CD4-positive, alpha-beta T cell treated with Interleukin-10 for 1 hour (primary cell): ENCODE measurements at places on chromosomes 2 and 18.

DNA sequence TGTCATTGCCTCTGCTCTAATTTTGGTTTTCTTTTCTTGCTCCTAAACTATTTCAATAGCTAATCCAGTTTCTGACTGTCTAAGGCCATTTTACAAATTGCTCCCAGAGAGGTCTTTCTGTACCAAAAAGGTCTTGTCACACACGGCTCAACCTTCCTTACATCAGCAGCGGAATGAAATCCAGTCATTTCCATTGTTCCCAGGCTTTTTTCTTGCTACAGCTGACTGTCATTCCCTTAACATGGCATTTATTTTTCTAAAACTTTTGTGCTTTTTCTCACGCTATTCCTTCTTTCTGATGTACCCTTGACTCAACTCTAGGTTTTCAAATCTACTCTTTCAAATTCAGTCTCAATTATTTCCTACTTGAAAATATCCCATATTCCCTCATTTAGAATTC is 24.3 kb downstream of the FAM171B start:
- no peak for DNase-seq

DNA sequence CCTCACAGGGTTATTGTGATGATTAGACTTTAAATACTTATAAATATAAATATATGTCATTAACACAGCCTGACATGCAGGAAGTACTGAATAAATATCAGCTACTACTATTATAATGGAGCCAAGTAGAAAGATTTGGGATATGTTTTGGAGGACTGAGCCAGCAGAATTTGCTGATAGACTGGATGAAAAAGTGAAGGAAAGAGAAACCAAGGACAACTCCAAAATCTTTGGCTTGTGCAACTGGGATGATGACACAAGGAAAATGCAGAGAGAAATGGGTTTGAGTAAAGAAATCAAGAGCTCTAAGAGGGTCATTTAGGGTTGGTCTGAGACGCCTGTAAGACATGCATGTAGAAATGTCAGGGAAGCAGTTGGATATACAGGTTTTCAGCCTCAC is 15.6 kb downstream of the ADD2 start:
- no peak for DNase-seq

DNA sequence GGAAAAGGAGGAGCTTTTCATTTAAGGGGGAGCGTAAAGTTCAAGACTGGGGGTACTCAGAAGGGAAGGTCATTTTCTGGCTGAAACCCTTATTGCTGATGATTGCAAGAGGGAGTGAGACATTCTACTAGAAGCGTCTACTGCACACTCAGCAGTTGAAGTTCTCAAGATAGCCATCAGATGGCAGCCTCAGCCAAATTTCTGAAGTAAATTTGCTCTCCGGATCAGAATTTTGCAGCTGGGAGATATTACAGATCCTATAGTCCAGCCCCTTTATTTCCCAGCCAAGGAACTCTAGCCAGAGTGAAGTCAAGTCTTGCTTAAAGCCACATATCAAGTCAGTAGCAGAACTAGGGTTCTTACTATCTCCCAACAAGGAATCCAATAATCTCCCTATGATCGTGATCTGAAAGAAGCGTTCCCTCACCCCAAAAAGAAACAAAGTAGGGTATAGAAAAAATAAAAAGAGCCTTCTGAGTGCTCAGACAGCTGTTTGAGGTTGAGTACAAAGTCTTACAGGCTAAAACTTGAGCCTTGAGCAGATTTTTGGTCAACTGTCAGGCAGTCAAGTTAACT is 24.0 kb downstream of the RAX start:
- peak; percentile 23 for DNase-seq

DNA sequence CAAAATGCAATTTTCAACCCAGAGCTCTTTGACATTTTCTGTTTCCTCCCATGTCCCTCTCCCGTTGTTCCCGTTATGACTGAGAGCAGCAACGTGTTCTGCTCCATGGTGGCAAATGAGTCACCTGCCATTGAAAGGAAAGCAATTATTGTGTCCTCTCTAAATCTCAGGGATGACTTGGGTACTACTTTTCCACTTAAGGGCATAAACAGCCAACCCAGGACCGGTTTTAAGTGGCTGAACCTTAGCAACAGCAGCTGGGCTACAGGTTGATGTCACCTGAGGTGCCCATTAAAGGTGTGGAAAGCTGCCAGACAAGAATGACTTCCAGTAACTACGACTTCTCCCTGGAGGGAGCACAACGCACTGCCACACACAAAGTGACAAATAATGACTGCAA is 236.8 kb downstream of the NCKAP5 start:
- no peak for DNase-seq

DNA sequence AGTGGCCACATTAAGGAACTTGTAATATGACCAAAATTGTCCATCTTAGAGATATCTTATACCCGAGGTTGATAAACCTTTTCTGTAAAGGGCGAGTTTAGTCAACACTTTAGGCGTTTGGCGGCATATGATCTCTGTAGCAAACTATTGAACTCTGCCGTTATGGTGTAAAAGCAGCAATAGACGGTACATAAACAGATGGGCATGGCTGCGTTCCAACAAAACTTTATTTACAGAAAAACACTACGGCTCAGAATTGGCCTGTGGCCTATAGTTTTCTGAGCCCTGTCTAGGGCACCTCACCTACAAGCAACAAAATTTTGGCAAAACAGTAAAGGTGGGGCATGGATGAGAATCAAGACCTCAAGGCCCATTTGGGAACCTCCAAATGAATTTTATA is 121.9 kb upstream of the HAAO start:
- DNase-seq = no peak

DNA sequence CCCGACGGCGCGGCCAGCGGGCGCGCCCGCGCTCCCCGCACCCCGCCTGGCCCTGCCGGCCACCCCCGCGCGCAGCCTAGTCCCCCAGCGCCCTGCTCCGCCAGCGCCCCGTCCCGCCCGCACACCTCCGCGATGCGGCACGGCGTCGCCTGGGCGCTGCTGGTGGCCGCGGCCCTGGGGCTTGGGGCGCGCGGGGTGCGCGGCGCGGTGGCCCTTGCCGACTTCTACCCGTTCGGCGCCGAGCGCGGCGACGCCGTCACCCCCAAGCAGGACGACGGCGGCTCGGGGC is 232 bp downstream of the SNED1 start:
- no peak for DNase-seq

DNA sequence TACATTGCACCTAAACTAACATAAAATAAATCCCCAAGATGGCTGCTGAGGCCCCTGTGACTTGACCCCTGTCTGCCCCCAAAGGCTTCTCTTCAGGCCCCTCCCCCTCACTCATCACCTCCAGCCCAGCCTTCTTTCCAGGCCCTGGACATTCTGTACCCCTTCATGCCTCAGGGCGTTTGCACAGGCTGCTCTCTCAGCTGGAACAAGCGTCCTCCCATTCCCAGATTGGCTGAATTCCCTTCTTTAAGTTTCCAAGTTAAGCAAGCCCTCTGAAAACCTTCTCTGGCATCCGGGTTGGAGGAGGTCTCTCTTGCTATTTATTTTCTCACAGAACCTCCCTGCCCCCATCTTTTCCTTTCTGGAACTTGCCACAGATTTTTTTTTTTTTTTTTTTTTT is 165.2 kb upstream of the BCL2L11 start:
- DNase-seq = no peak

GRCh38 chr2:203744091-203744490 is 37.7 kb downstream of the CD28 start:
- DNase-seq = no peak

GRCh38 chr2:151363709-151364108 is 6.3 kb downstream of the TNFAIP6 start:
- DNase-seq = peak; percentile 3

- DNase-seq = no peak
Observed at GRCh38 chr2:60885683-60886082, 4.3 kb downstream of the REL start.

- DNase-seq = no peak
Observed at GRCh38 chr2:48043131-48043700, 136.9 kb upstream of the FBXO11 start.

DNA sequence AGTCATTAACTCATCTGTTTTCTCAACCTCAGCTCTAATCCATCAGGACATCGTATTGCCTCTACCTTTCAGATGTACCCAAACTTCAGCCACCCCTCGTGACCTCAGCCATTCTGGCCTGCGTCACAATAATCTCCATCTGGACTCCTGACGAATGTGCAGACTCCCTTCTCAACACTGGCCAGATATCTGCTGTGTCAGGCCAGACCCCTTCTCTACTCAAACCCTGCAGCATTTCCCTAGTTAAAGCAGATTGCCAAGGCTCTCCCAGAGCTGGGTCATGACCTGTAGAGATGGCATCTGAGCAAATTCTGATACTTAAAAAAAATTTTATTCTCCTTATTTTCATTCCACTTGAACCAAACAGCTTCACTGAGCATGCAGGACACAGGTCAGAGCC is 69.5 kb upstream of the TMEM18 start:
- no peak for DNase-seq

- no peak for DNase-seq
Observed at GRCh38 chr2:212097001-212097400, 441.6 kb downstream of the ERBB4 start.

- DNase-seq = no peak
Observed at GRCh38 chr2:75489721-75490120, 71.0 kb downstream of the EVA1A start.

- no peak for DNase-seq
Observed at GRCh38 chr2:212021947-212022346, 516.7 kb downstream of the ERBB4 start.

GRCh38 chr2:108978709-108979111 is 10.3 kb downstream of the EDAR start:
- no peak for DNase-seq

DNA sequence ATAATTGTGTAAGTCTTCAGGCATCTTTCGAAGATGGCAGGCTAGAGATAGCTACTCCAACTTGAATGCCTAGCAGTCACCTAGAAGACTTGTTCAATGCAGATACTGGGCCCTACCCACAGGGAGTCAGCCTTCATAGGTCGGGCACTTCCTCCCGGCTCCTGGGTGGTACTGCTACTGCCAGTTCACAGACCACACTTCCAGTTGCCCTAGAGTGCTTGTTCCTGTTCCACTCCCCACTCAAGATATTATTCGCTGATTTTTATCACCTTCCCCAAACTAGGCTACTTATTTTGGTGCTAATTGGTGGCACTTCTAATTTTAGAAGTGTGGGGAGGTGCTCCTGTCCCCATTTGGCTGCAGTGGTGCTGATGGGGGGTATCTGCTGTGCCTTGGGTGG is 34.2 kb downstream of the INPP4A start:
- DNase-seq = peak; percentile 49

GRCh38 chr18:28078298-28078697 is 98.6 kb downstream of the CDH2 start:
- no peak for DNase-seq

DNA sequence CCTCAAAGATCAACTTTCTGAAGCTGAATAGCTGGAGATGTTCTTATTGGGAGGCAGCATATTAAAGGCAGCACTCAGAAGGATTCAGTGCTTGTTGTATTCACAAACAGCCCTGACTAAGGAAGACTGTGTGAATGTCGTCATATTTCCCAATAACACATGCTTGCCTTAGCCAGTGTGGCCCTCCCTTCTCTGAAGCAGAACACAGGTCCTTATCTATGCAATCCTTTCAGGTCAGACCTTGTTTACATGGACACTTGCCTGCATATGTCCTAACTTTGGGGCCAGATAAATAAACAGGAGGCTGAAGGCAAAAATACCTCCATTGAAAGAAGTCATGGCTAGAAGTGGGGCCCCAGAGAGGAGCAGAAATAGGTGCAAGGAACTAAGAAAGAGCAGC is 97.2 kb downstream of the SLC4A3 start:
- DNase-seq = no peak

DNA sequence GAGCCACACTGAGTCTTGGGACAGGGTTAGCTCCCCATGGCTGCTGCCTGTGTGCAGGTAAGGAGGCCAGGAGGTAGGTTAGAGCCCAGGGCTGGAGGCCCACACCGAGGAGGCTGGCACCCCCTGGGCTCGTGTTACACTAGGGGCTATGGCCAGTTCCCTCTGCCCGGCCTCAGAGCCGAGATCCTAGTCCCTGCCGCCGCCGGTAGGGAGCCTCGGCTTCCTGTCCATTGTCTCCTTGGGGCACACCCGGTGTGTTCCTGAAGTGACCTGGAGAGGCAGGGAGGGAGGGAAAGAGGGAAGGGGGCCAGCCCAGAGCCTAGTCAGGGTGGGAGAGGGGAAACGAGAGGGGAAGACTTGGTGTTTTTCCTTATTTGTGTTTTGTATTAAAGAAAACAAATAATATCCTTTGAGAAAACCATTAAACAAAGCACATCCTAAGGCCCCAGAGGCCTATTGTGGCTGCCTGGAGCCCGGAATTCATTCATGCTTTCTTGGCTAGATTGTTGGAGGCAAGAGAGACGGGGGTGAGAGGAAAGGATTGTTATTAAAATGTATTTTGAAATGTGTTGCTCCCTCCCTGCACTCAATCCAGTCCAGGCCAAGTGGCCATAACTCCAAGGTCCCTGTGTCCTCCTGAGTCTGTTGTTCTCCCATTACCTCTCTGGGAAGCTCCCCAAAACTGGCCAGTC is 170.7 kb downstream of the CTIF start:
- no peak for DNase-seq

GRCh38 chr2:31082002-31082401 is 56.2 kb downstream of the GALNT14 start:
- DNase-seq = no peak

DNA sequence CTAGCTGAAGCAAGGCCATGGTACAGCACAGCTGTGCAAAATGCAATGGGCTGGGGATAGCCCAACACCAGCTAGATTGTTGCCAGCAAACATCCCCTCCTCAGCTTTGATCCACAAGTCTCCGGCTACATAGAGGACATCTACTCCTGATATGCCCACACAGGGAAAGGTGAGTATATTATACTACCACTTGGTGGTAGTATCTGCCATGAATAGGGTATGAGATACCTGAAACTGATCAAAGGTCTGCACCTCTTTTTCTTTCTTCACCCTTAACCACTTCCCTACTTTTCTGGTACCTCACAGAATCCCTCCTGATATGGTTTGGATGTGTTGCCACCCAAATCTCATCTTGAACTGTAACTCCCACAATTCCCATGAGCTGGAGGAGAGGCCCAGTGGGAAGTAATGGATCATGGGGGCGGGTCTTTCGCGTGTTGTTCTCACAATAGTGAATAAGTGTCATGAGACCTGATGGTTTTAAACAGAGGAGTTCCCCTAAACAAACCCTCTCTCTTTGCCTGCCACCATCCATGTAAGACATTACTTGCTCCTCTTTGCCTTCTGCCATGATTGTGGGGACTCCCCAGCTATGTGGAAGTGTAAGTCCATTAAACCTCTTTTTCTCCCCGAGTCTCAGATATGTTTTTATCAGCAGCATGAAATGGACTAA is 279.6 kb downstream of the TXNL1 start:
- no peak for DNase-seq

DNA sequence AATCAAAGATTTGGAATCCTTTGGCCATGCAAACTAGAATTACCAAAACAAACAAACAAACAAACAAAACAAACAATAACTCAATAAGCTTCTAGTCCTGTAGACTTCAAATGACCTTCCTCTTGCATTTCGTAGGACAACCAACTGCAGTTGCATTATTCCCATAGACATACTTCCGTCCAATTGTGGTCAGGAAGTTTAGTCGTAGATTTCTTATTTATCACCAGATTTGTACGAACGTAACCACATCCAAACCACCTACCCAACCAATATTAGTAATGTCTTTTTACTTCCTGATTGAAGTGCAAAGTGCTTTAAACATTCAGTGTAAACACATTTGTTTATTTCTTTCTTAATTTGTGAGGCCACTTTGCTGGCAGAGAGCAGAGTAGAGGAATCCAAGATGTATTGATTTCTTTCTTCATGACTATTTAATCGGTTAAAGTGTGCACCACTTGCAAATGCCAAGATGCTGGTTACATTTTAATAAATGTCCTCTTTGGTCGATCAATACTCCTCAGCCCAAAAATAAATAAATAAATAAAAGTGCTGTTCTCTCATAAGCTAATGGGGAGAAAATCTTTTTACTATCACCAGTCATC is 1745.6 kb upstream of the CELF4 start:
- DNase-seq = no peak

GRCh38 chr18:56843241-56843640 is 192.1 kb downstream of the WDR7 start:
- DNase-seq = no peak
